ENCODE measurements at places on chromosomes 4 and X. TPM values are rescaled to one million over a fixed set of nuclear protein-coding genes. Genes with fewer than 3 reads are reported as not detected.

Gene TCP11X2
- total RNA-seq, result not detected

Gene LANCL3
- 0.29 TPM for total RNA-seq

Gene FBXL5
- 42.0 TPM for total RNA-seq

Gene USP27X
- 1.4 TPM for total RNA-seq

Gene IL3RA
- total RNA-seq, result 0.60 TPM

Gene MYOZ2
- not detected for total RNA-seq

Gene HERC3
- total RNA-seq, result 22.7 TPM

Gene ZCCHC18
- 2.2 TPM for total RNA-seq

Gene SPP1
- total RNA-seq, result not detected

Gene ADGRG4
- not detected for total RNA-seq

Gene LRRC66
- total RNA-seq, result 0.08 TPM

Gene TRO
- total RNA-seq, result 1.5 TPM

Gene GPRASP2
- 0.16 TPM for total RNA-seq

Data from activated CD8-positive, alpha-beta T cell treated with anti-CD3 and anti-CD28 coated beads, Interleukin-2, amount 10 ng/mL, durations not matched to agents 7 days and 5 days (primary cell).